Fibroblast of the conjunctiva (primary cell): ENCODE measurements at places on chromosomes 5 and 9.

DNA sequence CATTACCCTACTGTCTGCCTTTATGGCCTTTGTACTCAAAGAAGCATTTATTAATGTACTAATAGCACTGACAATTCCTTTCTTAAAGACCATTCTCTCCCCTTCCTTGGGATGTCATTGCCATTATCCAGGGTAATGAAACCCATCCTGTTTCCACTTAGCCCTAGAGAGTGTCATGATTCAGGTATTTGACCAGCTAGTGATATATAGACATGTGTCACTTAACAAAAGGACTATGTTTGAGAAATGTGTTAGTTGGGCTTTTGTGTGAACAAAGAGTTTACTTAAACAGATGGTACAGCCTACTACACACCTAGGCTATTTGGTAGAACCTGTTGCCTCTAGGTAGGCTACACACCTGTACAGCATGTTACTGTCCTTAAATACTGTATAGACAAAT lies 2.0 kb downstream of the ATP6V0E1 start:
- no peak for DNase-seq

- no peak for DNase-seq
These were observed 691.7 kb upstream of the SEMA6A start for GRCh38 chr5:117266280-117266679.

DNA sequence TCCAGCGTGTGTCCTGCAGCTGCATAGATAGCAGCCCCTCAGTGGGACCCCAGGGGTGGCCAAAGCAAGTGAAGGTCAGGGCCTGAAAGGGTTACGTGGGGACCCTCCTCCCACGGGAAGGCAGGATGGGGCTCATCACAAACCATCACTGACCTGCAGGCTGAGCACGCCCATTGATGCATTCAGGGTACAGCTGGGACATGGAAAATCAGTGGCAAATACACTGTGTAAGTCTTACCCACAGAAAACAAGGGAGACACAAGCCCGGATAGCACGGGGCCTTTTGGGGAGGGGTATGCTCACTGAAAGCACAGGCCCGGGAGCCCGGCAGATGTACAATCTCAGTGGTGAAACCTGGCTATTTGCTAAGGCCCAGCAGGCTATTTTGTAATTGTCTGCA lies 49.1 kb downstream of the SEMA4D start:
- no peak for DNase-seq

DNA sequence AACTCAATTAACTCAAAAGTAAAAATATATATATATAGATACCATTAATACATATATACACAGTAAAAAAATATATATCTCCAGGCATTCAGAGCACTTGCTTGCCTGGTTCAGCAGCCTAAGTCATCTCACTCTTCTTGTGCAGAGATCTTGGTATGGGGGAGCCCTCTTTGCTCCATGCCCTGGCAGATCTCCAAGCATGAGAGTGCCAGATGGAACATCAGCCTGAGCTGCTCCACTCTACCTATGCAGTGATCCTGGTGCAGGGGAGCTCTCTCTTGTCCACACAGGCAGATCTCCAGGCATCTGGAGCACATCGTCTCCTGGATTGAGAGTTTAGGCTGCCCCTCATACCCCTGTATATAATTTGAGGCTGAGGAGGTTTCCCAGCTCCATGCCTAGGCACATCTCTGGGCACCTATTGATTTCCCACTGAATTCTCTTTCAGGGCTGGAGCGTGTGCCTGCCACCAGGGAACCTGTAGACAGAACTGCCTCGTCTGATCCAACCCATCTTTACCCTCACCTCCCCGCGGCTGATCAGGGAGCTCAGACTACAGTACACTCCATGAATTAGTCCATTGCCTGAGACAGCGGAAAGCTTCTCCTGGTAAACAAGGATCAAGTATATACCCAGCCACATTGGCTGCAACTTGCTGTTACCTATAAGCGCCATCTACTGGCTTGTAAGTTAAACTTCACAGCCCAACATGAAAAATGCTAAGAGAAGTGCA lies 342.4 kb upstream of the GRIA1 start:
- peak; percentile 20 for DNase-seq

GRCh38 chr5:25754895-25755294 lies 1110.1 kb upstream of the CDH10 start:
- no peak for DNase-seq

DNA sequence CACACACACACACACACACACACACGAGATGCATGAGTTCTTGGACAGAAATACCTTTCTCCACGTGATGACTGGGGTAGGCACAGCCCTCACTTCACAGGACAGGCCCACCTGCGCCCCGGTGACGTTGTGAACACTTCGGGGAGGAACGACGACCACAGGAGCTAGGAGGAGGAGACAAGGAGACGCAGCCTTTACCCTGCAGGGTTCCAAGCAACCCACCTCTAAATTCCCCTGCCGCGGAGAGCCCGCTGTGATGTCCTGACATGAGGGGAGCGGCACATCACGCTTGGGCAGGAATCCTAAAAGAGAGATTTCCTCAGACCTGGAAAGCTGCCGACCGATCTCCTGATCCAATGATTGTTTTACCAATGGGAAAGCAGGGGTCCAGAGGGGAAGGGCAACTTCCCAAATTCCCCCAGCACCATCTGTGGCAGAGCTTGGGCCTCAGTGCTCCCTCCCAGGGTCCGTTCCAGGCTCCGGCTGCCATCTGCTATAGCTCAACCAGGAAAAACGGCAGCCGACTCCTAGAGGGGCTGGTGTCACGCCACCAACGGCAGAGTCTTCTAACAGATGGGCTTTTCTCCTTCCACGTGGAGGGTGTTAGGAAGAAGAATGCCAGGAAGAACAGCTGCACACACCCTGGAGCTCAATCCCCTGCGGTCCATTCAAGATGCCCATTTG lies 10.1 kb downstream of the IGFBPL1 start:
- no peak for DNase-seq

- DNase-seq: no peak
These were observed 3.3 kb downstream of the ANKRD34B start for GRCh38 chr5:80566711-80567259.

DNA sequence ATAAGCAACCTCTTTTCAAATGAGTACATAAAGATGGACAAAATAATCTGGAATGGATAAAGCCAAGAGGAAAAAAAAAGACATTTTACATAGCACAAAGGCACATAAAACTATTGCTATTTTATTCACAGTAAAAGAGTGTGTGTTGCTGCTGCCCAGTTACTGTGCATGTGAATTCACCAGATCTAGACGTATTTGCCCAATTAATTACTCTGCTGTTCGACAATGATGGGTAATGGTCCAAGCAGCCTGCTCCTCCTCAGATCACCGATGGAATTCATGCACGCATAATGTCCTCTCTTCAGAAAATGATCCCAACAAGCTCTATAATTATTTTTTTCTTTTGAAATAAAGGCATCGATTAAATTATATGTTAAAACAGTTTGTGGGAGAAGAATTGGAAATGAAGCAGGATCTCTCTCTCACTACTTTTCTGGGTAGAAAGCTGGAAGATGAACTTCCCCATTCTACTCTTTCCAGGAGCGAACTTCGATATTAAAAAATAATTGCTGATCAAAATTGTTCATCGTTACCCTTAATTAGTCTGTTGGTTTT lies 357.4 kb upstream of the CCNH start:
- DNase-seq: no peak

DNA sequence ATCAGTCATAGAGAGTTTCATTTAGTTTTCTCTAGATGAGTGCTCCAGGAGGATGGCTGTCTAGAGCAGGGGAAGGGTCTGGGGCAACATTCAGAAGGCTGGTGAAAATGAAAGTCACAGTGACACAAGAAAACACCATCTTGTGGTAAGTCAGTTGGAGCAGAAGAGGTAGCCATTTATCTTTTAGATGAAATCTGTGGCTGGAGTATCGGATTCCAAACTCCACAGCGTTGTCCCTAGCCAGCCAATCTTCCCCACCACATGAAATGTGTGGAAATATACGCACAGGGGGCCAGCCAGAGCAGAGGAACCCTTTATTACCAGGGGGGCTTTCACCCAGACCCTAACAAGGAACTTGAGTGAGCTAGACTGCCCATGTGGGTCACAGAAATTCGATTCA lies 15.9 kb upstream of the TNFAIP8 start:
- no peak for DNase-seq

- DNase-seq: no peak
These were observed 62.0 kb downstream of the DROSHA start for GRCh38 chr5:31469886-31470285.

- peak; percentile 31 for DNase-seq
These were observed 177.9 kb upstream of the FST start for GRCh38 chr5:53302529-53302928.

GRCh38 chr9:127121628-127122175 lies 733 bp downstream of the ANGPTL2 start:
- DNase-seq: no peak

DNA sequence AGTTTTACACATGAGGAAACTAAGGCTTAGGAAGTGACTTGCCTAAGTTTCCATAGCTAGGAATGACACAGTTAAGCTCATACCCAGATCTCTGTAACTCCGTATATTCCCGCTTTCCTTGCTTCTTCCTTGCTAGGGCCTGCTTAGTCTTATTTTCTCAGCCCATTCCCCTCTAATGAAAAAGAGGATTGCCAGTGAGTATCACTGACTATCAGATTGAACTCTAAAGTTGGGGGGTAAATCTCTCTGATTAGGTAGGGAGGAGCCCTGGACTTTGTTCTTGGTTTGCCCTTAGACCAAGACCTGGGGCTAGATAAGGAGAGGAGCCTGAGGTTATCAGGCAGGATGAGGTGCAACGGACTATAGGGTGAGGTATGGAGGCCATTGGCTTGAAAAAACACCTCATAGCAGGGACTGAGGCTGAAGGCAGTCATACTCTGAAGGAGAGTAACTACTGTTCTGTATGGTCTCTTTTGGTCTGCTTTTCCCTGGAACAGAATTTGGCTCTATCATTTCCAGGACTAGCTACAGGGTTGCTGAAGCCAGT lies 2.5 kb downstream of the TRIM32 start:
- DNase-seq: no peak

DNA sequence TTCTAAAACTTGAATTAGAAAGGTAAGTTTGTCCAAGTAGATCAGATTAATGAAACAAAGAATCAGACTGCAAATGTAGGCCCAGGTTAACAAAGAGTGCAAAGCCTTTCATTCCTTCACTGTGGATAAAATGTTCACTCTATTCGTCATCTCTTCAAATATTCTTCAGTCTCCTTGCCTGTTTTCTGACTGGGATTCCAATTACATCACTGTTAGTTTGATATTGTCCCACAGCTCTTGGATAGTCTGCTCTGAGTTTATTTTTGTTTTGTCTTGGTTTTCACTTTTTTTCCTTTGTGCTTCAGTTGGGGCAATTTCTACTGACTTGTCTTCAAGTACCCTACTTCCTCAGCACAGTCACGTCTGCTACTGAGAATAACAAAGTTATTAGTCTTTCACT lies 38.5 kb upstream of the GZMA start:
- no peak for DNase-seq

DNA sequence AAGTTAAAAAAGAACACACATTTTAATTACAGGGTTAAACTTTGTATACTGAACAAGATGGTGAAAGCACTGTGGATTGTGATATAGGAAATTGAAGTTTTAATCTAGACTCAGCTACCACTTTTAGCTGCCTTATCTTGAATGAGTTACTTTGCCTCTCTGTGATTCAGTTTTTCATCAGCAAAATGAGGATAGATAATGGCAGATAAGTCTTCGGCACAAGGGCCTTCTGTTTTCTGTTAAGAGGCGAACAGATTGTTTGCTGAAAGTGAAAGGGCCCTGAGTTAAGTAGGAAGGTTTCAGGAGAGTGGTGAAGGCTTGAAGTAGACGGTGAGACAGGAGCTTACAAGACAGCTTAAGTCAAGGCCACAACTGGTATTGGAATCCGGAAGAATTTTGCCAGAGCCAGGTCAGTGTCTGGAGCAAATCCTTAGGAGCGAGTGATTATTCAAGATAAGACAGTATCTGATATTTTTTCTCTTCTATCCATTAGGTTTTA lies 7.8 kb downstream of the RARS1 start:
- no peak for DNase-seq

DNA sequence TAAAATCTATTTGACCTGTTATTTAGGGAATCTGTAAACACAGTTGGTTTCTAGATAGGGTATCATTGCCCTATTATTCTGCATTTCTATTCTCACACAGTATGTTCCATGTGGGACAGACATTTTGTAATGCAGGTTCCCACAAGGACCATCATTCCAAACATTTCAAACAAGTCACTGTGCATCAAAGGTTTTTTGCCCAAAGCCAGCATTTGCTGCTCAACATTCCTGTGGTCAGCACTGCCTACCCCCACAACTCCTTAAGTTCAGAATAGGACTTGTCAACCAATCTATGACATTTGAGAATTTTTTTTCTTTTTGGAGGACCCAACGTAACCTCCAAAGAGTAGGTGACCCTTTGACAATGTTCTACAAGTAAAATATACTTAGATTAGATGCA lies 95.7 kb downstream of the LPAR1 start:
- no peak for DNase-seq

DNA sequence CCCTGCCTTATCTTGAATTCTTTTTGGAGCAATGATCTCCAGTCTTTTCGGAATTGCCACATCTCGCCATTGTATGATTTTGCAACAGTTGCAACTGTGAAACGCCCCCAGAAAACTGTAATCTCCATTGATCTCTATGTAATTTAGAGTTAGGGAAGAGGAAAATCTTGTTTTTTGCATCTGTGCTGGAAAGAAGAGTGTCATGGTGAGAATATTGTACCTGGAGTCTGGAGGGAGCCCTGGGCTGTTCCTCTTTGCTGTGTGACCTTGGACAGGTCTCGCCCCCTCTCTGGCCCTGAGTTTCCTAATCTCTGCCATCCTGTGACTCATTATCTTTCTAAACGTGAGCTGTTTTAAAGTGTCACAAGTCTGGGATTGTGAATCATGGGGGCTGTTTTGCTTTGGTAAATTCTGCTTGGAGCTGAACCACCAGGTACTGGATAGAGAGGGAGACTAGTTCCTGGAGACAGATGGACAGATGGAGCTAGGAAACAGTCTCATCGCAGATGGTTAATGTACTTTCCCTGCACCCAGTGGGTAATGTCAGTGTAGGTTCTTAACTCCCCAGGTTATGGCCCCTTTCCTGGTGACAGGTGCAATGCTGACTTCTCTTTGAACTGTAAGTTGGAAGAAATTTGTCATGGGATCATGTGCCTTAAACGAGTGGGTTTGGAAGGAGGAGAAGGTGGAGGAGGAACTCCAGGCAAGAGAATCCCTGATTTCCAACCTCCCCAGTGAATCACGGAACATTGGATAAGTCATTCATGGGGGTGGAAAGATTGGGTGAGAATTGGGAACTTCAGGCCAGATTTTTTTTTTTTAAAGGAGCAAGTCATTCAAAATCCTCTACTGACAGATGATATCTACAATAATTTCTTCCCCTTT lies 19.6 kb downstream of the PPARGC1B start:
- DNase-seq: no peak

GRCh38 chr5:33857037-33857436 lies 34.8 kb downstream of the ADAMTS12 start:
- DNase-seq: no peak

DNA sequence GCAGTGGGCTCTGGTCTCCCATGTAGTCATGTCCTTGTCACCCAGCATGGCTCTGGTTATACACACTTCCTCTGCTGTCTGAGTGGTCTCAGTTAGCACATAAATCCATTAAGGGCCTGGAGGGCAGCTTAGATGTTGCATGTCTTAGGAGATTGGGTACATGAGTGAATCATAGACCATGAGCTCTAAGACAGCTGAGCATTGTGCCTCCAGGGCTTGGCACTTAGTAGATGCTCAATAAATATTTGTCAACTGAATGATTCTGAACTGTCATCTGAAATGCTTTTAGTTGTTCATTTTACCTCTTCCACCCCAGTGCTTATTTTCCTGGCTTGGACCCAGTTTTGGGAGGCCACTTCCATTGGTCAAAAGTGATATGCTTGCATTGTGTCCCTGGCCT lies 135.6 kb downstream of the BOD1 start:
- no peak for DNase-seq
